ENCODE measurements at places on chromosomes 11 and 22. TPM values are rescaled to one million over a fixed set of nuclear protein-coding genes. Genes with fewer than 3 reads are reported as not detected.

The APOL5 gene
- not detected for total RNA-seq

The SCN3B gene
- not detected for total RNA-seq

The TXNRD2 gene
- total RNA-seq = 19.7 TPM

The APOBEC3G gene
- 110 TPM for total RNA-seq

The CARS1 gene
- 84.1 TPM for total RNA-seq

The SCUBE1 gene
- 0.39 TPM for total RNA-seq

The CATSPERZ gene
- total RNA-seq = not detected

The FAM83F gene
- total RNA-seq = 0.27 TPM

The MFRP gene
- total RNA-seq = not detected

The ZBTB16 gene
- 4.8 TPM for total RNA-seq

The HSPB2 gene
- total RNA-seq = not detected

The AIFM3 gene
- 0.51 TPM for total RNA-seq

The SF1 gene
- 485 TPM for total RNA-seq

The DTX4 gene
- 0.12 TPM for total RNA-seq

The SAA4 gene
- not detected for total RNA-seq

The SYT7 gene
- not detected for total RNA-seq

The DDIAS gene
- total RNA-seq = 13.8 TPM

The TBX1 gene
- total RNA-seq = not detected

The FAM180B gene
- total RNA-seq = 0.15 TPM

The FGF19 gene
- not detected for total RNA-seq

The RAG1 gene
- total RNA-seq = 0.42 TPM

The ALG9 gene
- total RNA-seq = 25.5 TPM

The CARD16 gene
- total RNA-seq = 75.6 TPM

The SLC25A1 gene
- total RNA-seq = 29.2 TPM

The OR52H1 gene
- 0.20 TPM for total RNA-seq

The OR51B4 gene
- not detected for total RNA-seq

The CCDC90B gene
- total RNA-seq = 29.1 TPM

The DERL3 gene
- 9.0 TPM for total RNA-seq

The TBX10 gene
- total RNA-seq = not detected

The RASGRP2 gene
- 192 TPM for total RNA-seq

The TIGD3 gene
- 0.34 TPM for total RNA-seq

The LDLRAD3 gene
- total RNA-seq = 0.15 TPM

The TUB gene
- total RNA-seq = 0.05 TPM

The OR4A16 gene
- not detected for total RNA-seq

The ALG12 gene
- total RNA-seq = 21.1 TPM

The BSX gene
- total RNA-seq = not detected

The ACRV1 gene
- total RNA-seq = not detected

The IFTAP gene
- 1.1 TPM for total RNA-seq

The UBQLNL gene
- 0.12 TPM for total RNA-seq

The OR52I2 gene
- total RNA-seq = not detected

The FADD gene
- 42.1 TPM for total RNA-seq

The APOC3 gene
- not detected for total RNA-seq
